ENCODE measurements at places on chromosomes 2 and 18.

DNA sequence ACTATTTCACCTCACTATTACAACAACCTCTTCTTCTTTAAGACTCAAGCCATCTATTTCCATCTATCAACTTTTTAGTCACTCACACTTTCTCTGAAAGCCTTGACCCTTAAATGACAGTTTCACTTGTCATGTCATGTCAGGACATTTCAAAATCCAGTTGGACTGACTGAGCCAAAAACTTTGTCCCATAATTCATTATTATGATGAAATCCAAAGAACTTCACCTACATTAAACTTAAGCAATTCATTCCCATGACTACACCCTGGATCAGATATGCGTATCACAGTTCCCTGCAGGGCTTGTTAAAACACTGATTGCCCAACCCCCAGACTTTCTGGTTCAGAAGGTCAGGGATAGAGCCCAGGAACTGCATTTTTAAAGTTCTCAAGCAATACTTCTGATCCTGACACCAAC, 26.5 kb downstream of the LDAH start:
- DNase-seq, result peak; percentile 16

GRCh38 chr2:161586517-161587167, 37.6 kb upstream of the SLC4A10 start:
- peak; percentile 13 for DNase-seq

DNA sequence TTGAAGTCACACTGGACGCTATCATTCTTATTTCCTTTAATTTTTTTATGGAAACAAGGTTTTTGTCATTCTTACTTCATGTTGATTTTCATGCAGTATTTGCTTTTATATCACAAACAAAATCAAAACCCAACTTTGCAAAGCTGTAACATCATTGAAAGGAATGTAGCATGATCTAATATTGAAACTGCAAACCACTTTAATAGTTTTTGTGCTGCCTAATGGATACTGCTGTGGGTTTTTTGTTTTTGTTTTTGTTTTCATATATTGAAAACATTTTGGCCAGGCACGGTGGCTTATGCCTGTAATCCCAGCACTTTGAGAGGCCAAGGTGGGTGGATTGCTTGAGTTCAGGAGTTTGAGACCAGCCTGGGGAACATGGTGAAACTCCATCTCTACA, 81.6 kb downstream of the MAP2 start:
- DNase-seq, result no peak

DNA sequence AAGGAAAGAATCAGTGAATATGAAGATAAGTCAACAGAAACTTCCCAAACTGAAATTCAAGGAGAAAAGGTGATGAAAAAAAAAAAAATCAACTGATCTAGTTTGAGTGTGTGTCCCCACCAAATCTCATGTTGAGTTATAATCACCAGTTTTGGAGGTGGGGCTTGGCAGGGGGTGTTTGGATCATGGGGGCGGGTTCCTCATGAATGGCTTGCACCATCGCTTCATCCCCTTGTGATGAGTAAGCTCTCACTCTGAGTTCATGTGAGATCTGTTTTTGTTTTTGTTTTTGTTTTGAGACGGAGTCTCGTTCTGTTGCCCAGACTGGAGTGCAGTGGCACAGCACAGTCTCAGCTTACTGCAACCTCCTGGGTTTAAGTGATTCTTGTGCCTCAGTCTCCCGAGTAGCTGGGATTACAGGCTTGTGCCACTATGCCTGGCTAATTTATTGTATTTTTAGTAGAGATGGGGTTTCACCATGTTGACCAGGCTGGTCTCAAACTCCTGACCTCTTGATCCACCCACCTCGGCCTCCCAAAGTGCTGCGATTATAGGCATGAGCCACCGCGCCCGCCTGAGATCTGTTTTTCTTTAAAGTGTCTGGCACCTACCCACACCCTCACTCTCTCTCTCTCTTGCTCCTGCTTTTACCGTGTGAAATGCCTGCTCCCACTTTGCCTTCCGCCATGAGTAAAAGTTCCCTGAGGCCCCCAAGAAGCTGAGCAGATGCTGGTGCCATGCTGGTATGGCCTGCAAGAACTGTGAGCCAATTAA, 4.0 kb upstream of the SLC66A2 start:
- no peak for DNase-seq

- DNase-seq, result peak; percentile 39
These were observed 157.0 kb downstream of the MGAT5 start for GRCh38 chr2:134410831-134411231.

DNA sequence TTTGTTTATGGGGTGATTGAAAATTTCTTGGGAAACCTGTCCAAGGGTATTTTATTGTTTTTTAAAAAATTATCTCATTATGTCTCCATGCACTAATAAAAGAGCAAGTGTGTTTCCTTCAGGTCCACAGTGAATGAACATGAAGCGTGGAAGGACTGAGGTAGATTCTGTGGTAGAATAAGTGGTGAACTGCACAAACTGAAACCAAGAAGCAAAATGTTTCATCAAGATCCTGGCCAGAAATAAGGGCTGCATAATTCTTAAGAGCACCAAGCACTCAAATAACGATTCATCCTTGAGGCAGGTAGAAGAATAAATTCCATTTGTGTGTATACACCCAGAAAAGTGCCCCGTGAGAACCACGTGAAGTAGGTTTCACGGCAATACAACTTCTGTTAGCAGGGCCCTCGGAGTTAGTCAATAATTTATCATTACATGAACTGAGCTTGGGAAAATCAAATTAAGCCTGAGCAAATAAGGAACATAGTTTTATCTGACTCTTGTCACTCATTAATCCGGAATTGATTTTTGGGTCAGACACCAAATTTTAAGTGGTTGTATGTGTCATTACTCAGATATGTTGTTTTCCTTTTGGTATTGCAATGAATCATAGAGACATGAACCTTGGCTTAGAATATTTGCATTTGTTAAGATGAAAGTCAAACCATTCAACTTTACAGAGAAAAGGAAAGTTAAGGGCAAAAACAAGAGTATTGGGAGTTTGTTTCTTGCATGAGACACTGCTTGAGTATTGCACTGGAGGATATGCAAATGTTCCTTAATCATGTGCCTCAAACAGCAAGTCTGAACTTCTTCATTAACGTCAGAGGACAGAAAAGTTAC, 472.6 kb upstream of the NETO1 start:
- DNase-seq, result peak; percentile 25

- DNase-seq, result no peak
These were observed 165.3 kb upstream of the STK17B start for GRCh38 chr2:196336715-196337114.

- no peak for DNase-seq
These were observed 1137.4 kb upstream of the FAM98A start for GRCh38 chr2:34736482-34736881.

DNA sequence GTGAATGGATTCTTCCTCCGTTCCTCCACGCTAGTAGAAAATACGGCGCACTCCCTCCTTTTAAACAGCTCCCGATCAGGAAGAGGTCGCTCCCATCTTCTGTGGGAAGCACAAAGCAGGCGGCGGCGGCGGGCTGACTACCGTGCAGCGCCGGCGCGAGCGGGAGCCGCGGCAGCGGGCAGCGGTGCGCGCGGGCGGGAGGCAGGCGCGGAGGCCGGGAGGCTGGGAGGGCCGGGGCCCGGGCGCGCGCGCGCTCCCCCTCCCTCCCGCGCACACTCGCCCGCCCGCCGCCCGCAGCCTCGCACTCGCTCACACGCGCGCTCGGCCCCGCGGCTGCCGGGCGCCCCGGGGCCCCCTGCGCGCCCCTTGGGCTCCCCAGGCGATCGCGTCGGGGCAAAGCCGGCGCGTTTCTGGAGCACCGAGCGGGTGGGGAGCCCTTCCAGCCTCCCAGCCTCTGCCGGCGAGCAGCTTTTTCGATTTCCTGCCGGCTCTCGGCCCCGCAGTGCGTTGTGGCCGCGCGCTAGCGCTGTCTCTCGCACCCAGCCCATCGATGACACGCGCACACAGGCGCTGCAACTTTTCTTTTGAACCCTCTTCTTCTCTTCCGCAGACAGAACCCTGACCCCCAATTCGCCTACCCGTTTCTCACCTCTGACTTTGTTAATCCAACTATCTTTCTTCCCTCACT, at the start of gene SLC8A1:
Gene SLC8A1, minus strand, starts transcription at position 173 of the 688 bp plus-strand sequence.
- DNase-seq, result peak; percentile 48

DNA sequence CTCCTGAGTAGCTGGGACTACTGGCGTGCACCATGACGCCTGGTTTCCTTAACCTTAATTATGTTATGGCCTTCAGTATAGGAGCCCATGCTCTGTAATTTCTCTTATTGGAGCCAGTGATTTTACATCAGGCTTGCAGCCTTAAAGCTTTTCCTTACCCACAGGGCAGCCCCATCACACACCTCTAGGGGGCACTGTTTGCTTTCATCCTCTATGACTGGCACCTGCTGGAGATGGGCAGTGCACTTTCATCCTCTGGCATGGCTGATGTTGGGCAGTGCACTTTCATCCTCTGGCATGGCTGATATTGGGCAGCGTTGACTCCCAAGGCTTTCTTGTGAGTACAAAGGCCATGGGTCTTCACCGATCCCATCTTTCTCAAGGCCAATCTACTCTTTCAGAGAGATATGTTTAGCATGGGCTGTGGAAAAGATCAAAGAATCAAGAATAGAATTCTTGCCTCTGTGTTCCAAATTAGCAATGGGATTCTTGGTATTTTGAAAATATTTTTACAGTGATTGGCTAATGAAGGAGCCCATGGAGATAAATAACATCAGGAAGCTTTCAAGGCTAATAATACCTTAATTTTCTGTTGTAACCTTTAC, 80.7 kb upstream of the MEX3C start:
- DNase-seq, result no peak

GRCh38 chr2:109174214-109174613, 45.2 kb downstream of the SH3RF3 start:
- peak; percentile 46 for DNase-seq

DNA sequence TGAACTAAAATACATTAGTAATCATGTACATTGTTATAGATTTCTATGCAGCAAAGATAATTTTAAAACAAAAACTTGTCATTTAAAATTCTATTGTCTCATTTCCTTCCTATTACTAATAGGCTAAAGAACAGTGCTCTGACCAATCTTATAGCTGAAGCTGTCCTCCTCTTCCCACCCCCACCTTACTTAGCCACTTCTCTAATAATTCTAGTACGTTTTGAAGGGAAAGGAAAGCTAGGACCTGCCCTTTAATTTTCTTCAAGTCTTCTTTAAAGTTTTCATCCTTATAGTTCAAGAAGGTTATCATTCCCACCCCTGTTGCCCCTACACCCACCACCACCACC, 121.6 kb downstream of the RBMS1 start:
- DNase-seq, result no peak

- DNase-seq, result no peak
These were observed 1.1 kb downstream of the INHA start for GRCh38 chr2:219573166-219573565.

GRCh38 chr2:59882822-59883221, 670.6 kb downstream of the BCL11A start:
- DNase-seq, result no peak

GRCh38 chr2:236636714-236637470, 67.3 kb downstream of the ACKR3 start:
- no peak for DNase-seq

DNA sequence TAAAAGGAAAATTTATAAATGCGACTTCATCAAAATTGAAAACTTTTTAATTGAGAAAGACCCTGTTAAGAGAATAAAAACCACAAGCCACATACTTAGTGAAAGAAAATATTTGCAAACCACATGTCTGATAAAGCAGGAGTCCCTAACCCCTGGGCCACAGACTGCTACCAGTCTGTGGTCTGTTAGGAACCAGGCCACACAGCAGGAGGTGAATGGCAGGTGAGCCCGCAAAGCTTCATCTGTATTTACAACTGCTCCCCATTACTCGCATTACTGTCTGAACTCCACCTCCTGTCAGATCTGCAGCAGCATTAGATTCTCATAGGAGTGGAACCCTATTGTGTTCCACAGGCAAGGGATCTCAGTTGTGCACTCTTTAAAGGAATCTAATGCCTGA, 95.5 kb upstream of the CRACDL start:
- DNase-seq, result no peak

DNA sequence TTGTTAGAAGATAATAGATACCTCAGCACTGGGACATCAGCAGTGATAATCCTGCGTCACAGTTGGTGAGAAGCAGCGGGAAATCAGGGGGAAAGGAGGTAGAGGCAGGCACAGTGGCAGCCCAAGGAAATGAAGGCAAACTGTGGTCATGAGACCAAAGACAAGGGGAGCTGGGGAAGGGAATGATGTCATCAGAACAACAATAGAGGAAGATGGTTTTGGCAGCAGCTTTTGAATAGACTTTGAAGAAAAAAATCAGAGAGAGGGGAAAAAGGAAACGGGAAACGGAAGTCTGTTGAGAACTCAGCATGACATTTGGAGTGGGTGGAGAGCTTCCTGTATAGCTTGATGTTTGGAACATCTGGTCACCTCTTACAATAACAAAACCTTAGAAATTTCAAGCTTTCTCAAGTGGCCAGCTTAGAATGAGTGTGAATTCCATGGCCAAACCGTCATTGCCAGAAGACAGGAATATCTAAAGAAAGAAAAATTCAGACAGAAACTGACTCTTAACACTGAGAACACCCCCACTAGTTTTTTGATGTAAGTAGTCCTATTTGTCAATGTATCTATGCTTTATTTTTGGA, 18.4 kb upstream of the YES1 start:
- peak; percentile 57 for DNase-seq

DNA sequence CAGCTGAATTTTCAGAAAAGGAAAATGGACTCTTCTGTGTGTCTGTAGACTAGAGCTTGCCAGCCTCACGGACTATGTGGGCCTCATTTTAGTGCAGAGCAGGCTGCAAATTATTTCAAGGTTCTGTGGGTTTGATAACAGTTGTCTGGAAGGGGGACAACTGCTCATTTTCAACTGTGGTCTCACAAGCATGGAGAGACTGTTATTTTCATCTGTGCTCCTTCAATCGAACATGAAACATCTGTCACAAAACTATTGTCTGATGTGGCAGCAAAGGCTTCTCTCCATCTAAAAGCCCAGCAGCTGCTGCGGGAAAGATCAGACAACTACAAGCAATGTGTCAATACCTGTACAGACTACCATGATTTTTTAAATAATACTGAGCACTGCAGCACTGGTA, 211.8 kb downstream of the LRRTM4 start:
- DNase-seq, result no peak

- no peak for DNase-seq
These were observed 208.3 kb upstream of the FANCL start for GRCh38 chr2:58449286-58450010.

DNA sequence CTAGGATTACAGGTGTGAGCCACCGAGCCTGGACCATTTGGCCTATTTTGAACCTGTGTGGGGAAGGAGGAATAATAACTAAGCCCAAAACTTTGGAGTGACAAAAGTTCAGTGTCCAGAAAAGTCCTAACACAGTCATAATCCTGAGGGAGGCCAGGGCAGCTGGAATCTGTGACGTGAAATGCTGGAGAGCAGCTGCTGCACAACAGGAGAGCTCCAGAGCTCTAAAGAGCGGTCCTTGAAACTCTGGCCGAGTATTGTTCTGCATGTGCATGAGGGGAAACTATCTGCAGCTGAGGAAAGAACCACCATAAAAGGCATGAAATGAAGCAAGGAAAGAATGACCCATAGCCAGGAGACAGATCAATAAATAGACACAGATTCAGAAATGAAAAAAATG, 27.8 kb downstream of the HADHA start:
- DNase-seq, result no peak

- DNase-seq, result no peak
These were observed 58.0 kb downstream of the ANTXR1 start for GRCh38 chr2:69070969-69071368.
